Progenitor cell of endocrine pancreas (in vitro differentiated cells): ENCODE measurements at places on chromosomes 5 and 9. TPM values are rescaled to one million over a fixed set of nuclear protein-coding genes. Genes with fewer than 3 reads are reported as not detected.

Gene TTC1
- total RNA-seq: 43.4 and 46.3 TPM in 2 replicates

Gene HDAC3
- total RNA-seq: 101 and 103 TPM in 2 replicates

Gene MCTP1
- total RNA-seq: 1.7 and 2.1 TPM in 2 replicates

- H3K36me3 ChIP-seq: no peaks in the 10 kb centered on the region
- DNase-seq: no peak
- peaks cover 10% of the 10 kb centered on the region for H3K4me1 ChIP-seq
- H3K4me3 ChIP-seq: no peak overlapping the region
- H3K27ac ChIP-seq: no peak overlapping the region
- H3K27me3 ChIP-seq: no peaks in the 10 kb centered on the region
Measured at GRCh38 chr9:116644091-116644688, 42.9 kb upstream of the TRIM32 start.

DNA sequence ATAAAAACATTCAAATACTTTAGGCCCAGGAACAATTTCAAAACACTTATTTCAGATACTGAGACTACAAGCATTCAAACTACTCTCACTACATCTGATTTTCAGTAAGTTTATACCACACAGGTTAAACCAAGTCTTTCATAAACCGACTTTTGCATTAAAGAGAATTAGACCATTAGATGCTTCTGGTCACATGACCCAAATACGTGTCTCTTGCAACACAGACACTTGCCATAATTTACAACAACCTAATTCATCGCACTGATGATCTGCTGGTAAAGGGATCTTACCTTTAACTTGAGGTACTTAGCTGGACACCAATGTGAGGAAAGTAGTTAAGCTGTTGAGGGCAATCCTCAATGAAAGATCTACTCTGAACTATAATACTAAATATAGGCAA lies 3.2 kb downstream of the HNRNPH1 start:
- DNase-seq: no peak
- peak overlapping the region; percentile 94 for H3K27ac ChIP-seq
- peaks cover 61% of the 10 kb centered on the region for H3K36me3 ChIP-seq

DNA sequence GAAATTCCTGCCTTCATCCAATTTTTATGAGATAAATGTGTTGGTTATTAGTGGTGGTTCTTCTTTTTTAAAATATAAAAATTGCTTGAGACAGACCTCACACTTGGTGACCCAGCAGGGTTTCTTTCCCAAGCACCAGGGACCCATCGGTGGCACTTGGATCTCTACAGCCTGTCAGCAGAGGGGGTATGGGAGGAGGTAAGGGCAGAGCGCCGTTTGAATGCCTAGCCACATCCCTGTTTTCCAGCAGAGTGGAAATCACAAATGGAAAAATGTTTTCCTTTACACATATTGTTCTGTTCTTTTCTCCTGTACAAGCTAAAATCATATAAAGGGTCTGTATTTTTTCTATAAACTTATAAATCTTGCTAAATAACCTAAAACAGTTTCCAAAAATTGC lies 248.0 kb downstream of the NR3C1 start:
- DNase-seq: no peak
- peaks cover 4% of the 10 kb centered on the region for H3K36me3 ChIP-seq
- no peaks in the 10 kb centered on the region for H3K27me3 ChIP-seq
- no peak overlapping the region for H3K4me3 ChIP-seq
- H3K4me1 ChIP-seq: peaks cover 3% of the 10 kb centered on the region
- H3K27ac ChIP-seq: no peak overlapping the region

- H3K36me3 ChIP-seq: no peaks in the 10 kb centered on the region
- no peak overlapping the region for H3K27ac ChIP-seq
- H3K4me3 ChIP-seq: no peak overlapping the region
- peaks cover 1% of the 10 kb centered on the region for H3K4me1 ChIP-seq
Measured at GRCh38 chr5:164742025-164742424, 1236.6 kb downstream of the MAT2B start.
